Mammary microvascular endothelial cell (primary cell): ENCODE measurements at places on chromosomes 5 and 9. TPM values are rescaled to one million over a fixed set of nuclear protein-coding genes. Genes with fewer than 3 reads are reported as not detected.

Gene ANKH
- 8.7 and 9.8 TPM in 2 replicates for total RNA-seq

Gene ADCY2
- not detected in 2 replicates for total RNA-seq

Gene IRF1
- 59.8 and 63.9 TPM in 2 replicates for total RNA-seq

Gene TMEM215
- total RNA-seq = not detected in 2 replicates

Gene DCTN3
- total RNA-seq = 141 and 162 TPM in 2 replicates

Gene PCDHB14
- total RNA-seq = 0.20 and 0.30 TPM in 2 replicates

Gene GFI1B
- total RNA-seq = not detected in 2 replicates

Gene CATSPER3
- 0.40 TPM in 1 of 2 replicates, not detected in the other for total RNA-seq

Gene NDUFB6
- total RNA-seq = 91.9 and 114 TPM in 2 replicates

Gene AJM1
- total RNA-seq = 0.93 and 1.5 TPM in 2 replicates

Gene WNK2
- not detected in 2 replicates for total RNA-seq

Gene KIAA0825
- 0.74 and 2.5 TPM in 2 replicates for total RNA-seq

Gene CDC42SE2
- total RNA-seq = 22.9 and 28.0 TPM in 2 replicates

Gene KCNIP1
- total RNA-seq = 0.10 and 0.20 TPM in 2 replicates

Gene GPRIN1
- total RNA-seq = 8.8 and 10.0 TPM in 2 replicates

Gene ENTPD2
- not detected in 2 replicates for total RNA-seq

Gene ACOT12
- total RNA-seq = not detected in 2 replicates

Gene DPYSL3
- total RNA-seq = 40.7 and 50.4 TPM in 2 replicates

Gene EXOSC2
- total RNA-seq = 37.8 and 38.0 TPM in 2 replicates

Gene ANKRD18A
- total RNA-seq = not detected in 2 replicates

Gene HSPB3
- not detected in 2 replicates for total RNA-seq

Gene PCDHB16
- total RNA-seq = under 0.01 and 0.25 TPM in 2 replicates

Gene PLAC8L1
- not detected in 2 replicates for total RNA-seq

Gene RASGRF2
- total RNA-seq = 38.2 and 43.9 TPM in 2 replicates

Gene RFESD
- total RNA-seq = 0.69 and 3.1 TPM in 2 replicates

Gene BRD8
- 23.0 and 25.4 TPM in 2 replicates for total RNA-seq

Gene TMEM252
- total RNA-seq = not detected in 2 replicates

Gene OSTF1
- total RNA-seq = 119 and 128 TPM in 2 replicates

Gene ENHO
- total RNA-seq = not detected in 2 replicates

Gene IFNK
- not detected in 2 replicates for total RNA-seq

Gene IL4
- total RNA-seq = not detected in 2 replicates

Gene GABBR2
- 2.1 and 2.3 TPM in 2 replicates for total RNA-seq

Gene RFX3
- 2.9 and 4.8 TPM in 2 replicates for total RNA-seq

Gene OR1J2
- not detected in 2 replicates for total RNA-seq

Gene ADRB2
- 13.3 and 14.2 TPM in 2 replicates for total RNA-seq

Gene HAPLN1
- not detected in 2 replicates for total RNA-seq

Gene TGFBI
- 36.1 and 39.9 TPM in 2 replicates for total RNA-seq

Gene OR13C3
- not detected in 2 replicates for total RNA-seq

Gene CDH9
- total RNA-seq = not detected in 2 replicates

Gene FER
- total RNA-seq = 12.6 and 13.7 TPM in 2 replicates
